ENCODE measurements at places on chromosomes 11 and 22. TPM values are rescaled to one million over a fixed set of nuclear protein-coding genes. Genes with fewer than 3 reads are reported as not detected.

VSIG2 gene
- 0.27 TPM for total RNA-seq

GRM5 gene
- total RNA-seq: 49.5 TPM

KDM4E gene
- total RNA-seq: not detected

UBASH3B gene
- total RNA-seq: 57.3 TPM

P2RY6 gene
- 0.27 TPM for total RNA-seq

HPS5 gene
- 59.4 TPM for total RNA-seq

FJX1 gene
- total RNA-seq: 17.2 TPM

TSSK2 gene
- total RNA-seq: not detected

SLC22A9 gene
- total RNA-seq: not detected

CNTF gene
- total RNA-seq: 3.7 TPM

CLP1 gene
- total RNA-seq: 8.3 TPM

C22orf31 gene
- not detected for total RNA-seq

KCNJ11 gene
- 10.9 TPM for total RNA-seq

SEPTIN3 gene
- total RNA-seq: 126 TPM

CREBZF gene
- 82.5 TPM for total RNA-seq

MMP12 gene
- total RNA-seq: not detected

OR5D16 gene
- not detected for total RNA-seq

OVCH2 gene
- total RNA-seq: not detected

CSNK2A3 gene
- 6.2 TPM for total RNA-seq

OR51T1 gene
- total RNA-seq: not detected

ANGPTL5 gene
- 0.45 TPM for total RNA-seq

RFPL1 gene
- not detected for total RNA-seq

NAALAD2 gene
- total RNA-seq: 19.2 TPM

TRIM6 gene
- 0.27 TPM for total RNA-seq

P2RX6 gene
- total RNA-seq: 0.36 TPM

DMC1 gene
- total RNA-seq: 5.0 TPM

C11orf16 gene
- total RNA-seq: not detected

TRPC6 gene
- total RNA-seq: 5.4 TPM

All from cerebellum (tissue), 4 donors.